ENCODE measurements at places on chromosomes 5 and 9.

DNA sequence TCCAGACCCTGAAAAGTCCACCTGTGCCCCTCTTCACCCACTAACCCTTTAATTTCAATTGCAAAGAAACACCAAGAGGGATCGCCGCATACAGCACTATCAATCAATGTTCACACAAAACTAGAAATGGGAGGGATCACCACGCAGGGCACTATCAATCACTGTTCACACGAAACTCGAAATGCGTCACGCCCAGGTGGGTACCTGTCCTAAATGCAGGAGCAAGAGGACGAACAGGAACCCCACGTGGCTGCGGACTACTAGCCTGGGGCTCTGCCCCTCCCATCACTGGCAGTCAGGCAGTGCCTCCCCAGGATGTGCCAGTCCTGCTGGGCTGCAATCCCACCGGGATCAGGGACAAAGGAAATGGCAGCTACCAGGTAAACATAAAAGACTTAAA, 28.2 kb downstream of the RASGEF1C start:
- DNase-seq = no peak

- DNase-seq = no peak
Observed at GRCh38 chr9:88216126-88216995, 78.1 kb upstream of the SPATA31C2 start.

GRCh38 chr5:78753093-78753531, 104.5 kb upstream of the LHFPL2 start:
- DNase-seq = no peak

DNA sequence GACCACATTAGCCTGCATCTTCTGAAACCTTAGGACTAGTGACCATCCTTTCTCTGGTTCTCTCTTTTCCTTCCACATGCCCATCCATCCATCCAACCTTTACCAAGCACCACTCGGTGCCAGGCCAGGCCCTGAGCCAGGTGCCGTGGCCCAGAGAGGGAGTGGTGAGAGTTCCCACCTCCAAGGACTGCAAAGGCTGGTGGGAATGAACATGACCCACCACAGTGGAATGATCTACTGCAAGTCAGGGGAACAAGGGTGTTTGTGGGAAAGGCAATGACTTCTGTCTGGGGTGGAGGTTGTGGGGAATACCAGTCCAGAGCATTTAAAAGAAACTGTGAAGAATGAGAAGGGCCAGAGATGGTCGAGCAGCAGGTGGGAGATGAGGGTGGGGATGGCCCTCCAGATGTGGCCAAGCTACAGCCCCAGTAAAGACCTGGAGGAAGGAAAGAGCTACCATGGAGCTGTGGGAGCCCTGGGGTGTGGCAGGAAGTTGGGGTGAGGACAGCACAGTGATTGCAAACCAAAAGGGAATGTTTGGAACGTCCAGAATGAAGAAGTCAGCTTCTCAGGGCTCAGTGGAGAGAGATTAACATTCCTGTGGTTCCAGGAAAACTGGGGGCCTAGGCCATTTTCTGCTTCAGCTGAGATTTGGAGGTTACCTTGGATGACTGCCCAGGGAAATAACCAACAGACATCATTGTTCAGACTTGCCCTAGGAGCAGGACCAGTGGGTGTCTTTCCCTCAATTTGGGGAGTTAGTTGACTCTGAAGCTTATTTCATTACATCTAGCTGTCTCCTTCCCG, 30.7 kb upstream of the CORO2A start:
- DNase-seq = no peak

DNA sequence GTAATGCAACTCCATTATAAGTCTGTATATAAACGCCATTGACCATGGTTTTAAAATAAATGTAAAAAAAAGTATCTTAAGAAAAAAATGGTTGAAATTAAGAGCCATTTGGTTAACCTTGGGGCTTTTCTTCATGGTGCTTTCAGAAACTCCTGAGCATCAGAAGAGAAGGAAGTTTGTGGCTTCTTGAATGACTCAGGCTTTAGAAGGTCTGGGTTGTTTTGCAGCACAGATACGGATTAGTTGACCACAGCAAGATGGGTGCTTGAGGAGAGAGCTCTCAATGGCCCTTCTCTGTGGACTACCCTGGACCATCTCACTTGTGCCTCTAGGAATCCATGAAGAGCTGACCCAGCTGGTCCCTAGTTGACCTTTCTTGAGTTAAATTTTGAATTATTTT, 189.5 kb downstream of the TMEM38B start:
- DNase-seq = no peak

All from NCI-H1694 treated with DMSO at 0.1 percent for 48 hours (cell line).